ENCODE measurements at places on chromosomes 7 and 10.
A peak's percentile ranks its signal among the peaks of the same experiment; 100 is the strongest.

DNA sequence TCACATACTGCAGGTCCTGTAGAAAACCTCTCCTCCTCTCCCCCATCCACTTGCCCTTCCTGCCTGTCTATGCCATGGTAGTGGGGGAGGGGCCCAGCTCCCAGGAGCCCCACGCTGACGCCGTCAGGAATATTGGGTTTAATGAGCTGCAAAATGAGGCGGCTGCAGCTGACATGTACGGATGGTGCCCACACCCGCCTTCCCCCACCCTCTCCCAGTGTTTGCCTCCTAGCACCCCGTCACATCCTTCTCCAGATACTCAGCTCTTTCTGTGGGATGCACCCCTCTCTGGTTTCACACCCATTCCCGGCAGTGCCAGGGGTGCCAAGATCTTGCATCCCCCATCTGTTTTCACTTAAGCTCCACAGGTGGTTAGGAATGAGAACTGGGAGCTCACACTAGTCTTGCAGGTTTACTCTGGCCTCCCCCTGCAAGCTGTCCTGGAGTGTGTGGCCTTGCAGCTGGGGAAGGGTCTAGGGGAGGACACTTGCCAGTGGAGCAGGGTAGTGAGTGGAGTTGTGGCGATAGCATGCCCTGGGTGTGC, 26.1 kb downstream of the GBX1 start:
- DNase-seq: no peak

DNA sequence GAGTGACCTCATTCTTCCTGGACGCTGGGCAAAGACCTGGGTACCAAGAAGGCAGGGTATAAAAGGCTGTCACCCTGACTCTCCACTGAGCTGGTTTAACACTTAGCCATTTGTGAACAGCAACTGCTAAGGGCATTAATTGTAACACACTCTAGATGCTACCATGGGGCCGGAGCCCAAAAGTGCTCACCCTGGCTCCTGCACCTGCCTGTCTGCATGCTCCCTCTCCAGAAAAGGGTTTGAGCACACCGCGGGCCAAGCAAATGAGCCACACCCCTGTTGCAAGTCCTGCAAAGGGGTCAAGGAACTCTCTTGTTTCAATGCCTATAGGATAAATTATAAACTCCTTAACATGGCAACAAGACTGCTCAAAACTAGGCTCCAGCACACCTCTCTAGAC, 114.8 kb downstream of the TEX36 start:
- no peak for DNase-seq

DNA sequence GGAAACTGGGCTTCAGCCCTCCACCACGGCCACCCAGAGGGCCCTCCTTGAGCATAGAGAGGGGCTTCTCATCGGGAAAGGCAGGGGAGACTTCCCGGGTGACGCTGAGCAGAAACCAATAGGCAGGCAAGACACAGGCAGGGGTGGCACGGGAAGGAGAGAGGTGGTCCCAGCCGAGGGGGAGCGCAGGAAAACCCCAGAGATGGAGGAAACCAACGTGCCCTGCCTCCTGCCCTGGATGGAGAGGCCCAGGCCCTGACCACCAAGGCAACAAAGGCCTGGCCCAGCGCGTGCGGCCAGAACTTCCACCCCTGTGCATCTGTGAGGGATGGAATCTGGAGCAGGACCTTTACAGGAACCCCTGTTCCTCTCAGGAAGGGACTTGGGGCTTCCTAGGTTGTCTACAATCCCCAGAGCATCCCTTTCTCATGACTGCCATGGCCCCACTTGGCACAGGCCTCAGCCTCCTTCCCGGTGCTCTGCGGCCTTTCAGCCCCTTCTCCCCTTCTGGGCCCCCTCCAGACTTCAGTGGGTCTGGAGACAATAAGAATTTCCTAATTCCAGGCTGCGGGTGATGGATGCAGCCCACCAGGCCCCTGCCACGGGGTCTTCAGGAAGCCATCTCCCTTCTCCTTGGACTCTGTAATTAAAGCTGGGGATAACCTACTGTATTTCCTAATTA, 137.0 kb upstream of the RET start:
- no peak for DNase-seq

- DNase-seq: no peak
Measured at GRCh38 chr10:123890226-123890625, 1.4 kb downstream of the CPXM2 start.

DNA sequence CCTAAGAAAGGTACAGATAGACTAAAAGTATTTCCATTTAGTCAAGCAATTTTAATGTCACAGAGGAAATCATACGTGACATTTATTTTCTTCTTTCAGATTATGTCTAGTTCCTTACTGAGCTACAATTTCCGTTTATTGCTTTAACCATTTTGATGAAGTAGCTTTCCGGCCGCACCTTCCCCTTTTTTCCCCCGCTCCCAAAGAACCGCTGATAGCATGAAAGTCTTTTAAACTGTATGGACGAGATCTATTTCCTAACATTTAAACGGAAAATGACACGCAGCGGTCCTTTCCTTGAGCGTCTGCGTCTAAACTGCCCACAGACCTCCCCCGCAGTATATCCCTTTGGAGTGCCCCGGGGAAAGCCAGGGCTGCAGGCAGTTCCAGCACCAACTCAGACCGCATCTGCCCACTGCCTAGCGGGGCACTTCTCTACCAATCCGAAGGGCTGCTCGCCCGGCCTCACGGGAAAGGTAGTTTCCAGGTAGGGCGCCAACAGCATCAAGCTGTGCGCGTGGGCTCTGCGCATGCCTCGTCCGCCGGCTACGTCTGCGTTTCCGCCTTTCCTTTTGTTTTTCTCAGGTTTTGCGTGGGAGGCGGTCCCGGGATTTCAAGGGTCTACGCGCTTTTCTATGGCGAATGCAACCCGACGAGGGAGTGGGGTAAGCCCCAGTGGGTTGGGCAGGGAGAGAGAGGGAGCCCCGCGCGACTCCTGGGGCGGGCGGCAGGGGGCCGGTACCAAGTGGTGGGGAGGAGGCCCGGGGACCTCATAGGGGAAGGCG, at the start of gene ZNF33A:
ZNF33A (plus strand) TSS at position 557 of the 785 bp plus-strand sequence. CDS start 1,667 bp downstream, outside the sequence.
- DNase-seq: peak; percentile 91

GRCh38 chr10:3425716-3426115, 253.1 kb upstream of the PITRM1 start:
- peak; percentile 25 for DNase-seq

GRCh38 chr10:84214046-84214572, 11.2 kb downstream of the LRIT2 start:
- no peak for DNase-seq

- DNase-seq: peak; percentile 10
Measured at GRCh38 chr7:46654546-46655443, 733.7 kb upstream of the IGFBP3 start.

GRCh38 chr10:35005868-35006267, 84.3 kb downstream of the CUL2 start:
- peak; percentile 99 for DNase-seq

DNA sequence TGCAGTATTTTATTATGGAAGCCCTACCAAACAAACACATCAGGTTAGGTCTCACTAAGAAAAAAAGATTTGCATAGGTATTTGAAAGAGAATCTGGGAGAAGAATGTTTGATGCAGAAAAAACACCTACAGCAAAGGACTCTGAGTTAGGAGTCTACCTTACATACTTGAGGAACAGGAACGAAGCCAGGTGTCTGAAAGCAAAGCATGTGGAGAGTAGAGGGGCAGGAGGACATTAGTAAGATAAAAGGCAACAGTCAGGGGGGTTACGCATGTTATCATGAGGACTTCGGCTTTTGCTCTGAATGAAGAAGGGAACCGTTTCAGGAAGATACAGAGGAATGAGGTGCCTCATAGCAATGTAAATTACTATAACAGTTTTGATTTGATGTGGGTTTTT, 87.9 kb upstream of the PTER start:
- no peak for DNase-seq

DNA sequence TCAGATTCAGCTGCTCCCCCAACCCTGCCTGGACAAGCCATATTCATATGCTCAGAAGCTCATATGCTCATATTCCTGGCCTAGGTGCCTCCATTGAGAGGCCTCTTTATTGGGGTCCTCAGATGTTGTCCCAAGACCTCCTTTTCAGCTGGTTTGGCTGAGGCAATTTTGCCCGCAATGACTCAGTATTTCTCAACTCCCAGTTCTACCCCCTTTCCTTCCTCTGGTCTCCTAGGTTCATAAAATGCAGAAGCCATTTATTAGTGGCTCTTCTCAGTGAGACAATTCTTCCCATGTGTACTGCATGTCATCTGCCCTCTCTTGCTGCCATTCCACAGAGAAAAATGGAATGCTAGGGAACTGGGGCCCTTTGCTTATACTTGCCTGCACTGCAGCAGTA, 110.7 kb downstream of the INHBA start:
- DNase-seq: no peak
